ENCODE measurements at places on chromosomes 3 and 15.
A peak's percentile ranks its signal among the peaks of the same experiment; 100 is the strongest.

- no peak for DNase-seq
Observed at GRCh38 chr3:126746395-126747177, 42.5 kb downstream of the CHCHD6 start.

DNA sequence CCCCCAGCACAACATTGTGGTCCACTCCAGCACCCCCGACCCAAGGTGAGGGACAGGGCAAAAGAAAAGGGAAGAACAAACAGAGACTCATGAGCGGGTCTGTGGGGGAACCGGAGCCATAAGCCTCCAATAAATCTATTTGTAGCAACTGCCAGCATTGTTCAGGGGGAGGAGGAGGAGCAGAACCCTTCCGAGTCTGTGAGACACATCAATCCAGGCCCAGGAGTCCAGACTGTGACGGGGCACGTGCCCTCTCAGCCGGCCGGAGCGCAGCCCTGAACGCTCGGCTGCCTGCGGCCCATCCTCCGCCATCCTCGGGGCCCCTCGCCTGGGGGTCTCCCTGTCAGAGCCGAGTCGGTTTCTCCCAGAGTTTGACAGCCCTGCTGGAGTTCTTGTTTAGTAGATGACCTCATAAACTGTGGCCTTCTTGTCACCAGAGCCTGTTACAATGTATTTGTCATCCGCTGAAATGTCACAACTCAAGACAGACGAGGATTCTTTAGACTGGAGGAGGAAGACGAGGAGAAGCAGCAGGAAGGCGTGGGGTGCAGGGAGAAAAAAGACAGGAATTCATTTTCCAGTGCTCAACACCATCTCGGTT lies 47.9 kb downstream of the TLE3 start:
- no peak for DNase-seq

GRCh38 chr3:152622811-152623167 lies 212.1 kb upstream of the P2RY1 start:
- no peak for DNase-seq

DNA sequence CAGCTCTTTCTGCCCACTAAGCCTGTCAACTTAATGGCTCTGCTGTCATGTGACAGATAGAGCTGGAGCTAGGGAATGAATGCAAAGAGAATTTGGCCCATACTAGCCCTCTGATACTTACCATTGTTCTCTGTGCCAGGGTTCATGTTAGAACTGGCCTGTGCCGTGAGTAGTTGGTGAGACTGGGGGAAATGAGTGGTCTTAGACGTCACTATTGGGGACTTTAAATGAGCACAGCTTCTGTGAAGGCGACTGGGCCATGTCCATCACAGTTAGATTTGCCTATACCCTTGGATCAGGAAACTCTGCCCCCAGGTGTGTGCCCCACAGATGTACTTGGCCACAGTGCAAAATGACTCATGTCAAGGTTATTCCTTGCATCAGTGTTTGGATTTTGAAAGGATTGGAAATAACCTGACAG lies 124.9 kb downstream of the PTPRG start:
- no peak for DNase-seq

GRCh38 chr3:11350374-11350773 lies 78.2 kb downstream of the ATG7 start:
- DNase-seq, result no peak

DNA sequence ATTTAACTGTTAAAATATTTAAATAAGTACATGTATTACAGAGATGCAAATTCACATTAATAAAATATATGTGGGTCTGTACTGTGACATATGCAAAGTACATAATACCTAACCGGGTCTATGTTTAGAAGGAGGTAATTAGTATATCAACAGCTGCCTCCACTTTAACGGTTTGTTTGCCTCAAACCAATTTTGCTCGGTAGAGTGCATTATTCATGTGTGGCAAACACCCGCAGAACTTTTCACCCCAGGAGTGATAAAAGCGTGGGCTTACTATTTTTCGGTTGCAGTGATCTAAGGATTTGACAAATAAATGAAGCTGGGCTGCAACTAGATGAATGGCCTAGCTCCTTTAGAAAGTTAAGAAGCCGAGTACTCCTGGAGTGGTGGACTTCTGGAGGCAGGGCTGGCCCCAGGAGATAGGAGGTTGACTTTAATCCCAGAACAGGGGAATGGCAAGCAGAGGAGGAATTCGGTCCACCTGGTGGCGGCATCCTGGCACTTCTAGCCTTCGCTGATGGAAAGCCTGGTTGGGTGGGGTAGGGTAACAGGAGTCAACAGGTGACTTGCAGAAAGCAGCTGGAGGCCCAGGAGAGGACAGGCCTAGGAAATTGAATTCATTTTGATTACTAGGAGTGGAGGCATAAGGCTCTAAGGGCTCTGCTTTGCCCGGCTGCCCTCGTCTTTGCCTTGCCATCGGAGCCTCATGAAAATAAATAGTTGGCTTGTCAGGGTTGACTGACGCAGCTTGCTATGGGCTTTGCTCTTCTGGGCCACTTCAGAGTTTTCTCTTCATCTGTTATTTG lies 2.4 kb downstream of the SLCO3A1 start:
- DNase-seq, result no peak

DNA sequence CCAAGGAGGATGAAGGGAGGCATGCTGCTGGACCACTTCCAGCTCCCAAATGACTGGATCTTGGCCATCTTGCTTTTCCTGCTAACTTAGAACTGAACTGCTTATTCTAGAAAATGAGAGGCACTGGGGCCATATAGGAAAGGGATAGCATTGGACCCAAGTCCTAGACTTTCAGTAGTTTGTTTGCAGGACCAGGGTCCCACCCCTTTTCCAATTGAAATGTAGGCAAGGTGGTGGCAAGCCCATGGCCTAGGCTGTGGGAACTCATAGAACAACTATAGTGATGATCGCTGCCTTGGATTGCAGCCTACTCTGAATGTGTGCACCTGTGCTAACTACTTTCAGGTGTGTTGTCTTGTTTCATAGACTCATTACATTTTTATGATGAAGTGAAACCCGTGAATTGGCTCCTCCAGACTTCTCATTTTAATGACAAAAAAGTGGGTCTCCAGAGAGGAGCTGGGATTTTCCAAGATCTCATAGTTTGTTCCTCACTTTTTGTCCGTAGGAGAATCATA lies 50.3 kb downstream of the TGFBR2 start:
- no peak for DNase-seq

DNA sequence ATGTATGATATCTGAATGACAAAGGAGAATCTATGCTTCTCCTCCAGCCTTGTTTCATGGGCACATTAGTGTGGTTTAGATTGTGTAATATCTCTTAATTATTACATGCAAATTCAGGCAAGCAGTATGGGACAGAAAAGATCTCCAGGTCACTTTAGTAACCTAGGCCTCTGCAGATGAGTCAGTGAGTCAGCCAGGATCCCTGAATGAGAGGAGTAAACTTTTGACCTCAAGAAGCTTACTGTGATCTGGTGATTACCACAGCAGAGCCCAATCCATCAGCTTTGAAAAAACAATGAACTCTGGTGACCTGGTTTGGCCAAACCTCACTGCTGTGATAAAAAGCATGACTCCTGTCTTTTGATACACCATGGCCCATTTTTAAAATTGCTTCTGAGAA lies 107.8 kb downstream of the LRRN1 start:
- no peak for DNase-seq

GRCh38 chr15:42608110-42608531 lies 32.7 kb downstream of the STARD9 start:
- DNase-seq, result peak; percentile 85

DNA sequence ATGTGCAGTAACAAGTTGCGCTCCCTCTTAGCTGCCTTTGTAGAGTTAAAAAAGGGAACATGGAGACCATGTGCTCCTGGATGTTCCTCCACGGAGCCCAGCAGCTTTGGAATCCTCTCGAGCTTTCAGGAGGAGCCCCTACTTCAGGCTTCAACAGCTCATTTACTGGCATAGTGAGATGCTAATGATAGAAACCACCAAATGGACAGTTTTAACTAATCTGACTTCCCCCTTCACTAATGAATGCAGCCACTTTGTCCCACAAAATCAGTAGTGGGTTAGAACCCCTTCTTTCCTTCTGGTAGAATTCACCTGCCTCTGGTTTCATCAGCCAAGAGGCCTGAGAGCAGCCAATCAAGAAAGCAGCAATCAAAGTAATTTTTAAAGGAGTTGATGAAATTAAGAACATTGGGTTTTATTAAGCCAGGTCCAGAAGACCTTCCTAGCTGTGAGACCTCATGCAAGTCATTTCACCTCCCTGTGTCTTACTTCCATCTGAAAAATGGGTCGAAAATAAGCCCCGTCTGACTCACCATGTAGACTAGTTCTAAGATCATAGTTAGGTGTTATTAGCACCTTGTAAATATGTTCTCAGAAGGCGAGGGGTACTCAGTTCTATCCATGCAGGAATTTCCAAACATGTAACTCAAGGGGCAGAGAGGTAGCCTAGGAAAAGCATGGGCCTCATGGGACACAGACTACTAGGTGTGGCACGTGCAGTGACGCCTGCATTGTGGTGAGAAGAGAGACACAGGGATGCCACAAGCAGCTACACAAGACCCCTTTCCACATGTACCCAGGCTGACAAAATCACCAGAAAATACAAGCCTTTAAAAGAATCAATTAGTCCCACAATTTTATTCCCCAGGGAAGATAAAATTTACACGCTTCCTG lies 179.7 kb upstream of the LPP start:
- DNase-seq, result peak; percentile 65

- no peak for DNase-seq
Observed at GRCh38 chr3:61719278-61719977, 158.1 kb downstream of the PTPRG start.

DNA sequence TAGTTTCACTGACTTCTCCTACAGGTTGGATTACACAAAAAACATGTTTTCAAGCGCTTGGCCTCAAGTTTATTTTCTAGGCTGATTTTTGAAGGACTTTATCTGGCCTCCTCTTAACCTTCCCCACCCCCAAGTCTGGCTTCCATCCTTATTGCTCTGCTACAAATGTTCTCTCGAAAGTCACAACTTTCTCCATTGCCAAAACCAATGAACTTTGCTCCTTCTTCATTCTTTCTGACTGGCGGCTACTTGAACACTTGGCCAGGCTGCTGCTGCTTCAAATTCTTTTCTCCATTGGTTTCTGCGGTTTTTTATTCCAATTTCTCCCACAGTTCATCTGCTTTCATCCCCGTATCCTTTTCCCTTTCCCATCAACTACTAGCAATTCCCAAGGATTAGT lies 106.6 kb downstream of the TOP2B start:
- no peak for DNase-seq

- no peak for DNase-seq
Observed at GRCh38 chr3:159839561-159840379, 148.9 kb upstream of the IL12A start.

DNA sequence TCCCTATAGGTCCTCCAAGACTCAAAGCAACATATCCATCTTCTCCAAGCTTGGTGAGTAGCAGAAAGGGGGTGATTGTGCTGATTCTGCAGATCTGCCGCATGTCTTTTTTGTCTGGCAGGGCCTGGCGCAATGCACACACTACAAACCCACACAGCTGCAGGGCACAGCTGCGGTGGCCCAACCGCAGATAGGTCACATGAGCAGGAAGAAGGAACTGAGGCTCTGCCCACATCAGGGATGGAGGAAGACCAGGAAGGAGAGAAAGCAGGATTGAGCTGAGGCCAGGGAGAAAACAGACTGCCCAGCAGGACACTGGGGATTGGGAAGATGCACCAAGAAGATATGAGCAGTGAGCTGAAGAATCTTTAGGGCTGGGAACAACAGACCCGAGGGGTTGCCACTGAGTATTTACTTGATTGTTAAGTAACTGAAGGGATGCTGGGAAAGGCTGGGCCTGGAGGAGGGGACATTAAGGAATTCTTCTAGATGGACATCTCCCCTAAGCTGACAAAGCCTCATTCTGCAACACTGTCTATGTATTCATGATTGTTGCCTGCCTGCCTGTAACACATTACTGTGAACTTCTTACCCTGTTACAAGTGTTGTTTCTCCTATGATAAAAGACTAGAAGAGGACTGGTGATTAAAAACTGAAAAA lies 126.7 kb downstream of the MYLK start:
- peak; percentile 46 for DNase-seq

GRCh38 chr15:24878153-24878552 lies 76.6 kb upstream of the SNRPN start:
- DNase-seq, result no peak

DNA sequence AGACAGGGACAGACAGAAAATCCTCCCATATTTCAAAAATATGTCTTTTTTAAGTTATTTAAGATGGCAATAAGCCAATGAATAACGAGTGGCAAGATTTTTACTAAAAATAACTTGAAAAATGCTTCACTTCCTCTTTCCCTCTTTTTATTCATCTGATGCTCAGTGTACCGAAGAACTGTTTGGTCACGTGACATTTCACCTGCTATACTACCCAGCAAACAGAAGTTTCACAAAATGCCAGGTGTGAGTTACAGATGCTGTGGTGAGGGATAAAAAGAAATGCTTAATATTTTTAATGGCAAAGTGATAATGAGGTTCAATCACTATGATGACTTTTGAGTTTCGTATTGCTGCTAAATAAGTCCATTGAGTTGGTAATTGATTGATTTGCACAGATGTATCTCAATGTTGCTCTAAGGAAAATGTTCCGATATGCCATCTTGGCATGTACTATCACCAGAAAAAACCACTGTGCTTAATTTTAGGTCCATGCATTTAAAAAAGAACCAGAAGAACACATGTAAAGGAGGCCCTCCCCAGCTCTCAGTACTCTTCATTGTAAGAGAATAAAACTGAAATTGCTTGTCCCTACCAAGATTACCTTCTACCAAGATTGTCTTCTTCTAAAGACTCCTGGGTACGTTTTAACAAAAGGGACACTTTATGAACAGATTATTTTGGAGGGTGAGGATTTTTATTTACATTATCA lies 26.0 kb upstream of the SEC62 start:
- no peak for DNase-seq

DNA sequence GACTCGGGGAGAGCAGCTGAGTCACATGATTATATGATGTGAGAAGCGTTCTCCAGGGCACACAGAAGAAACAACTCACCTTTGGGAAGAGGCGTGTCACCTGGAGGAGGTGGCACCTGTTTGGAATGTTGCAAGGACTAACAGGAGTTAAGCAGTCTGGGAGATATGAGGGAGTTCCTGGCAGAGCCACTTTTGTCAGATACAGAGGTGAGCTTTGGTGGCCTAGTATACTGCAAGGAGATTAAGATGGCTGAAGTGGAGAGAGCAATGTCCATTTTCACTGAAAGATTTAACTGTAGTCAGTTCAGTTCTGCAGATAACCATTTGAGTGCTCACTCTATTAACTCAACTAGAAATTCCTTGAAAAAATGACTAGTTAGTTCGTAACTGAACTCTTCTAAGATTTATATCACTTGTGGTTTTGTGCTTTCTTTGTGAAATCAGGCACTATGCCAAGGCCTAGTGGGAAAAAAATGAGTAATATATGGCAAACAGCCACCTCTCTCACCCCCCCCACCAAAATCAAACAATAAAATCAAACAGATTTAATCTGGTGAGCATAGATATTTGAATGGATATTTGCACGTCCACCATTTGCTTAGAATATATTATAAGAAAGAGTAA lies 61.3 kb downstream of the CRYBG3 start:
- DNase-seq, result peak; percentile 54

DNA sequence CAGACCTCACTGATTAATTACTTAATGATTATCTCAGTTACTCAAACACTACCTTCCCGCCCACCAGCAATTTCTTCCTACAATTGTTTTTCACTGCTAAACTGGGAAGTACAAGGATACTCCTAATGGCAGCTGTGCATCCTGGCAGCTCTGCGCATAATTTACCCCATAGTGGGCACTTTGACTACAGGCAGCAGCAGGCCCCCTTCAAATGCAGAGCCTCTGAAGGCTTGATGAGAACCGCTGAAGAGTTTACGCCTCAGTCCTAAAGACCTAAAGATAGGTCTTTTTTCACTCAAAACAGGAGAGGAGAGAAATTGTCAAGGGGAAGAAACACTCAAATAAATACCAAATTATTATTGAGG lies 10.7 kb downstream of the CCDC32 start:
- no peak for DNase-seq
